ENCODE measurements at places on chromosomes 2 and 18.

DNA sequence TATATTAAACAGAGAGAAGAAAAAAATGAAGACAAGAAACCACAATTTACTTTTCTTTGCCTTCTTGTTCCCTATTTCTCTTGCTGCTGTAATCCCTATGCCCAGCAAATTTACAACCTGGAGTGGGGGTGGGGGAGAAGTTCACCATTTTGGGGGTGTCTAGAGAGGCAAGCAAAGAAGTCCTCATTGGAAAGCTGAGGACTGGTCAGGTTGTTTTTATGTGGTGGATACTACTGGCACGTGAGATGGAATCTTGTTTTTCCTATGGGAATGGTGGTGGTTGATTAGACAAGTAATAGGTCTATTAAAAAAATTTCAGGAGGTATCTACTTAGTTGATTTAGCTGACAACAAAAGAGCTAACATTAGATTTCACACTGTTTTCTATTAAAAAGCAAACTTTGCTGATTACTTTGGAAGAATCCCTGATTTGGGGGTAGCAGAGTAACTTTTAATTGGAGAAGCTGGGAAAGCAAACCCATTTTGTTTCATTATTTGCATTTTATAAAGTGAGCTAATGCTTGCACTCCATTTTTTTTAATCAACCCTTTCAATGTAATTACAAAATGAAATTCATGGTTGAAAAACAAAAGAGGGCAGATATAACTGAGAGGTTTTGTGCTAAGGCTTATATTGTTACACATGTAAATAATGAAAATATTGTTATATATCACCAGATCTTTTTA, 6.0 kb downstream of the POU3F3 start:
- DNase-seq, result no peak

GRCh38 chr2:19046986-19047780, 311.2 kb downstream of the OSR1 start:
- peak; percentile 58 for DNase-seq

DNA sequence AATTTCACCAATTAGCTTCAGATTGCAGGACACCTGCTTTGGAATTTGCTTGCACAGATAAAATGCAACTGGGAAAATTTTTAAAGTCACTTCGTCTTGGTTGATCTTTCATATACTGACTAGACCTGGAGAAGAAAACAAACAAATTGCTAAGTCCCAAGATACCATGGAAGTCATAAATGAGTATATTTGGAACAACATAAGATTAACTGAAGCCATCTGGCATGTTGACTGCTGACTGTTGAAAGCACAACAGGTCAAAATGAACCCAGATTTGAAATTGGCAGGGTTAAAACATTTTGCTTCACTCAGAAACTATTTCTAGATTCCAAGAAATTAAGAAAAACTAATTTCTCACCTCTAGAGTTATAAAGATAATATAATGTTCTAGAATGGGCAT, 470.7 kb downstream of the LPIN1 start:
- no peak for DNase-seq

DNA sequence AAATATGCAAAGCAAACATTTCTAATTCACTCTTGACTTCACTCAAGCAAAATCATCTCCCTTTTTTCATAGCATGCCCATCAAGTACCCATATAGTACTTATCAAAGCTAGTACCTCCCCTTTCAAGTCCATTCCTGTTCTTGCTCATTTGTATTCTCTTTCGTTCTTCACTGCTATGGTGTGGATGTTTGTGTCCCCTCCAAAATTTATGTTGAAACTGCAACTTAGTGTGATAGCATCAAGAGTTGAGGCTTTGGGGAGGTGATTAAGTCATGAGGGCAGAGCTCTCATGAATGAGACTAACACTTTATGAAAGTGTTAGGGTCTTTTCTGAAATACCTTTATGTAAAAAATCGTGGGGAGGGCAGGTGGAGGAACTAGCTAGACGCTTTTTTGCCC, 52.9 kb downstream of the RNU4ATAC start:
- no peak for DNase-seq

DNA sequence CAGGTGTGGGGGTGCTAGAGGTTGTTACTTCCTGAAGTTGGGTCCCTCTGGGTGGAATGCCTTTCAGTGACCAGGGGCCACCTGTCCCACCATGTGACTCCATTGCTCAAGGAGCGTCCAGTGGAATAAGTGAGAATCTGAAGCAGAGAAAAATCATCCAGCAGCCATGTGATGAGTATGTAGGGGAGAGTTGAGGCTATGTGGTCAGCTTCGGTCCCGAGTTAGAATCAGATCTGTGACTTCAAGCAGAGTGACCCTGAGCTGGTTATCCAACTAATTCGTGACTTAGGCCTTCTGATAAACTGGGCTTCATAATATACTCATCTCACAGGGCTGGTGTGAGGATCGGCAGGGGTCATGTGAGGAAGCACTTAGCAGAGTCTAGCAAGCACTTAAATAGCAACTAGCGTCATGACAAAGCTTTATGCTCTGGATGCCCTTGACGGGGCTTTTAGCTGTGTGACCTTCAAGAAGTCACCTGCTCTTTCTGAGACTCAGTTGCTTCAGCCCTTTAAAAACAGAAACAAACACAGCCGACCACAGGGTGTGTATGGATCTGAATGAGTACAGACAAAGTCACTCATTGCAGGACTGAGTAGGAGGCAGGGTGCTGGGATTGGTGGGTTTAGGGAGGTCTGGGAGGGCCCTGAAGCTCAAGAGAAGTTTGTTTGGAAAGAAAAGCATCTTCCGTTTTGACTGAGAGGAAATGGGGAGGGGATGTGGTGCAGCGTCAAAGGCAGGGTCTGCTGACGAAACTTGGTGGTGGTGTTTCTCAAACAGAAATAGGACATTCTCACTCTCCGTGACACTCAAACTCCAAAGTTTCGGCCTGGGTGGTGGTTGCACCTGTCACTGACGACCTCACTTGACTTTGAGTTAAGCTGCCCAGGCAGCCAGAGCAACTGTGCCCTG, 264.0 kb upstream of the CXCR4 start:
- DNase-seq, result no peak

DNA sequence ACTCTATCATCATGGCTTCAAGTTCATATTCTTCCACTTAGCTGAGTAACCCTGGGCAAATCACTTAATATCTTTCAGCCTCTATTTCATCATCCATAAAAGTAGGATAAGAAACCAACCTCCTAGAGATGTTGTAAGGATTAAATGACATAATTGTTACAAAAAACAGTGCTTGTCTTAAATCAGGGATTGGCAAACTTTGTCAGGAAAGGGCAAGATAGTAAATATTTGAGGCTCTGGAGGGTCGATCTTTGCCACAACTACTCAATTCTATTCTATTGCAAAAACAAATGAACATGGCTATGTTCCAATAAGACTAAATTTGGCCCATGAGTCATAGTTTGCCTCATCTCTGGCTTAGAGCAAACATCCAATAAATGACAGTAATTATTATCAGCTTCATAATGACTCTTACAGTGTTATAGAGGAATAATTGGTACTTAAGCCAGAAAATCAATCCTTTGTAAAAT, 184.7 kb downstream of the SATB2 start:
- DNase-seq, result peak; percentile 90

GRCh38 chr2:72082887-72083286, 64.8 kb downstream of the CYP26B1 start:
- DNase-seq, result no peak

DNA sequence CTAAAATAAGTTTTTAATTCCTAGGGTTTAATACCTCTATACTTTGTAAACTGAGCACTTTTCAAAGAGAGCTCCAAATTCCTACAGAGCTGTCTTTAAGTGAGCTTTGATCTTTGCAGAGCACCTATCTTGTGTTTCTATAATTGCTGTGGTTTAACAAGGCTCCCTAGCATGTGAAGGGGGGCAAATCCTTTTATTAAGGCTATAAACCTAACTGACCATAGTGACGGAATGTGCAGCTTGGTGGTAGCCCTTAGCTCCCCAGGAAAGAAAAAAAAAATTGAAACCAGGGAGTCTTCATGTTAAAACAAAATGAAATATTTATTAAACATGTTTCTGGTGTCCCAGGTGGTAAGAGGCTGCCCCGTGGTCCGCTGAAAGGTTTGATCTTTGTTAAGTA, 78.6 kb upstream of the ETAA1 start:
- no peak for DNase-seq

- peak; percentile 61 for DNase-seq
Measured at GRCh38 chr2:221104361-221104811, 467.7 kb downstream of the EPHA4 start.

- peak; percentile 63 for DNase-seq
Measured at GRCh38 chr2:134408791-134409190, 154.9 kb downstream of the MGAT5 start.

GRCh38 chr18:62452280-62452831, 70.5 kb upstream of the ZCCHC2 start:
- peak; percentile 67 for DNase-seq

DNA sequence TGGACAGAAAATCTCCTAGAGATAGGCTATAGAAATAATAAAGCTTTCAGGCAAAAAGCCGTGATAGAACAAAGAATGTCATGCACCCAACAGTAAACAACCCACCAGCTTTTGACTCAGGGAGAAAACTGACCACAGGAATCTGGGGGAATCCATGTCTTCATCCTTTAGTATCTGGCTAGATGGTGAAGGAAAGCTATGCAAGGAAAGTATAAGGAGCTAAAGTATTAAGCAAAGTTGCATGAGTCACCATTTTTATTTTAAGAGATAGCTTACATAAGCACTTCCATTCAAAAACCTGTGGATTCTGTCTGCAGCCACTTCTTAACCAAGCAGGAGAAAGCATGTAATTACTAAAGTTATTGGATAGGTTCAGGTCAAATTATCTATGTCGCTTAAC, 363.8 kb downstream of the LRP1B start:
- DNase-seq, result peak; percentile 28

DNA sequence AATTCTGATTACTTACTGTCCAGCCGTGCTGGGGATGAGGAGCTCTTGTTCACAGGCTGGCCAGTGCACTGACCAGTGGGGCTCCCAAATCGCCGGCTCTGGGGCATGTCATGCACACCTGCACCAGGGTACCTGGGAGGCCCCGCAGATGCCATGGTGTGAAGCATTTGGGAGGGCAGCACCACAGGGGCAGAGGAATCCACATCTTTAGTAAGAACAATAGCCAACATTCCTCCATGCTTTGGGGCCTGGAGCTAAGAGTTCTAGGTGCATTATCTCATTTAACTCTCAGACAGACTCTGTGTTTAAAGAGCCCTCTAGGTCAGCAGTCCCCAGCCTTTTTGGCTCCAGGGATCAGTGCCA, 104.2 kb downstream of the ACKR3 start:
- DNase-seq, result no peak

GRCh38 chr2:58710795-58711279, 469.7 kb upstream of the FANCL start:
- peak; percentile 15 for DNase-seq

DNA sequence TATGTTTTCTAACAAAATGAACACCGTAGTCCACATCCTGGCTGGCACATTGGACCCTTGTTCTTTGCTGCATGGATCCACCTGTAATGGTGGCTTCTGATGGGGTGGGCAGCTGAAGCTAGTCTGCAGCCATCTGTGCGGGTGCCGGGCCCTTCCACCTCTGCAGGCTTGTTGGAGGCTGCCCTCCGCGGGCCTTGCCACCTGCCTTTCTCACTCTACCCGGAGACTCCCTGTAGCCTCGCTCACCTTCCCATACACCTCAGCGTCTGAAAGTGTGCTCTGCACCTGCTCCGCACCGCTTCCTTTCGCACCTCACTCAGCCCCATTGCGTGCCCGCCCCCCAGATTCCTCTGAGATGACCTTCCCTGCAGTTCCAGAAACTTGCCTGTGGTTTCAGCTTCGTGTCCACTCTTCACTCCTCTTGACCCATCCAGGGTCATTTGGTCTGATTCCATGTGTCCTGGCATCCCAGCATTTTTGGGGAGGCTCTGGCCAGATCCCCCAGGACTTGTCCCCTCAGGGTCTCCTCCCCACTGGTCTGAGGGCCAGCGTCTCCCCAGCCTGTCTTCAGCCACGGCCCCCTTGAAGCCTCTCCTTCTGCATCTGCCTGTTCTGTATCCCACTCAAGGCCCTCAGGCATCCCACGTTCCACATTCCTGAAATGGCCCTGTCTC, 18.2 kb downstream of the ATG4B start:
- DNase-seq, result no peak

GRCh38 chr2:99336804-99337112, 431 bp upstream of the EIF5B start:
- no peak for DNase-seq

- DNase-seq, result no peak
Measured at GRCh38 chr2:234661175-234661574, 164.3 kb upstream of the ARL4C start.

DNA sequence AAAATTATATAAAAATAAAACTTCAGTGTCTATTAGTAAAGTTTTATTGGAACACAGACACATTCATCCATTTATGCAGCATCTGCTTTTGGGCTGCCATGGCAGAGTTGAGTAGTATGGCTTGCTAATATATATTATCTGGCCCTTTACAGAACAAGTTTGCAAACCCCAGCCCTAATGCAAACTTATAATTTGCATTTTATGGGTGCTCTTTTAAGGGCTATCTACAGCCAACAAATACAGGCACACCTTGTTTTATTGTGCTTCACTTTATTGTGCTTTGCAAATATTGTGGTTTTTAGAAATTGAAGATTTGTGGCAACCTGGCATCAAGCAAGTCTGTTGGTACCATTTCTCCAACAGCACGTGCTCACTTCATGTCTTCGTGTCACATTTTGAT, 35.2 kb upstream of the DLX2 start:
- DNase-seq, result no peak

DNA sequence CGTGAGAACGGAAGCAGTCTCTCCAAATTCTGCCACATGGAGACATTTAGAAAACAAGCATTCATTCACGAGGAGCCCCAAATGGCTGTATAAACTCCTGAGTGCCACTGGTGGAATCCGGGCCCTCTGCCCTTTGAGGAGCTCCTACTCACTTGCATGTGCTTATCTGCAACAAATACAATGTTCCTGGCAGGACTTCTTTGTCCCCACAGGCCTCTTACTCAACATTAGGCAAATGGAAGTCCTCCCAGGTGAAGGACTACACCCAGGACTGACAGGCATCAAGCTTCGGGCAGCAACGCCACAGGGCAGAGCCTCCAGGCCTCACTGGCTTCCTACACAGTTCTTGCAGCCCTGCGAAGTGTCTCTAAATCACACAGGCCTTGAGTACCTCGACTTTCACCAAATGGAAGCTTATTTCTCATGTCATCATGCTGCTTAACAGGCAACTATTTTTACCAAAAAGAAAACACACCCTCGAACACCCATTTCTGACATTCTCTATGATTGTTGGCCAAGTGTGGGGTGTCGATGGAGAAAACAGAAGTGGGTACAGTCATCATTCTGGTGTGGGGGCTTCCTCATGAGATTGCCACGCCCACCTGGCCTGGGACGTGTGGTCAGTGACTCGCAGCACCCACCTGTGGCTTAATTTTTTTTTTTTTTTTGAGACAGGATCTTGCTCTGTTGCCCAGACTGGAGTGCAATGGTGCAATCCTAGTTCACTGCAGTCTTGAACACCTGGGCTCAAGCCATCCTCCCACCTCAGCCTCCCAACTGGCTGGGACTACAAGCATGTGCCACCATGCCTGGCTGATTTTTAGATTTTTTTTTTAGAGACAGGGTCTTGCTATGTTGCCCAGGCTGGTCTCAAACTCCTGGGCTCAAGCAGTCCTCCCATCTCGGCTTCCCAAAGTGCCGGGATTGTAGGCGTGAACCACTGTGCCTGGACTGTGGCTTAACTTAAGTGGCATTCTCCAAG, 186.8 kb upstream of the GLI2 start:
- DNase-seq, result no peak

All from fibroblast of mammary gland (primary cell).